ENCODE measurements at places on chromosomes 3 and 15.

DNA sequence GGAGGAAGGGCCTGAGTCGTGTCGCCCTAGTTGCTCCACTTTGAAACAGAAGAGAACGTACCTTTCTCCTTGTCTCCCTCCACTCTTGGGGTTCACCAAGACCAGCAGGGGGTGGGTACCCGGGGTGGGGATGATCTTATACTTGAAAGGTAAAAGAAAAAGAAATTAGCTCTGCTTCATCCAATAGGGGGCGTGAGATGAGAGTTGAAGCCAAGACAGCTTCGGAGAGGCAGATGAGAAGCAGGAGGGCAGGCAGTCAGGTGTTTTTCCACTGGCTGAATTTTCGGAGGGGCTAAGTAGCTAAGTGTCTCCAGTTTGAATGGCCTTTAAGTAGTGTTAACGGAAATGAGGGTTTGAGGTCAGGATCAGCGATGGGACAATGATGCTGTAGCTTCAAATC lies 100.4 kb downstream of the DGKG start:
- no peak for DNase-seq

DNA sequence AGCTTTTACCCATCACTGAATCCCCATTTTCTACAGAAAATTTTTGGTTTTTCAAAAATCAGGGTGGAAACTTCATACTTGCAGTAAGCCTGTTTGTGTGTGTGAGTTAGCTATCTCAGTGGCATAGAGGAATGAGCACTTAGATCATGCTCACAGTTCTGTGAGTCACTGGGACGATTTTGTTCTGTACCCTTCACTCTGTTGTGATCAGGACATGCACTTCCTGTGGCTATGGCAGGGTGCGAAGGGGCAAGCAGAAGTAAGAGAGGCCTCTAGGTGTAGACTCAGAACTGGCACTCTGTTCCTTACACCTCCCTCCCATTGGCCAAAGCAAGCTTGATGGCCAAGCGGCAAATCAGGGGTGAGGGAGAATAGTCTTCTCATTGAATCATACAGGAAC lies 11.6 kb downstream of the NIPA2 start:
- DNase-seq = no peak

DNA sequence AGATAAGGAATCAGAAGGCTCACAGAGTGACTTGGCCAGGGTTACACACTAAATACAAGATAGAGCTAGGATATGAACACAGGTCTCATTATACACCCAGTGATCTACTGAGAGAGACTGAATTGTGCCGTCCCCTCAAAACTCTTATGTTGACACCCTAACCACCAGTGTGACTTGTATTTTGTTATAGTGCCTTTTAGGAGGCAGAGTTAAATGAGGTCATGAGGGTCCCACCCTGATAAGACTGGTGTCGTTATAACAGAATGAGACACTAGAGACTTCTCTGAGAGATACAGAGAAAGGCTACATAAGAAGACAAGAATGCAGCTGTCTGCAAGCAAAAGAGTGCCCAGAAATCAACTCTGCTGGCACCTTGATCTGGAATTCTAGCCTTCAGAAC lies 12.6 kb downstream of the KPNA1 start:
- DNase-seq = peak; percentile 5

DNA sequence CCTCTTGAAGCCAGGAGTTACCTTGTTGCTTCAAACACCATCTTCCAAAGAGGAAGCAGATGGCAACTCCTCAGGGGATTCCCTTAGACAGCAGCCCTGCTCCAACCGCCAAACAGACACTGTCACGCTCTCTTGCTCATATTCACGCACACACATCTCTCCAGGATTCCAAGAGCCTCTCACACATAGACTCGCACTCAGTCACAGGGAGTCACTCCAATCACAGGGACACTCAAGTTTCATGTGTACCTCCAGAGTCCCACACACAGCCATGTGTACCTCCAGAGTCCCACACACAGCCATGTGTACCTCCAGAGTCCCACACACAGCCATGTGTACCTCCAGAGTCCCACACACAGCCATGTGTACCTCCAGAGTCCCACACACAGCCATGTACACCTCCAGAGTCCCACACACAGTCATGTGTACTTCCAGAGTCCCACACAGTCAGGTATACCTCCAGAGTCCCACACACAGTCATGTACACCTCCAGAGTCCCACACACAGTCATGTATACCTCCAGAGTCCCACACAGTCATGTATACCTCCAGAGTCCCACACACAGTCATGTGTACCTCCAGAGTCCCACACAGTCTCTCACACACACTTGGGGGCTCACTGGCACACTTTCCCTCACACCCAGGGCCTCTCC lies 6.1 kb downstream of the VWA5B2 start:
- DNase-seq = no peak

DNA sequence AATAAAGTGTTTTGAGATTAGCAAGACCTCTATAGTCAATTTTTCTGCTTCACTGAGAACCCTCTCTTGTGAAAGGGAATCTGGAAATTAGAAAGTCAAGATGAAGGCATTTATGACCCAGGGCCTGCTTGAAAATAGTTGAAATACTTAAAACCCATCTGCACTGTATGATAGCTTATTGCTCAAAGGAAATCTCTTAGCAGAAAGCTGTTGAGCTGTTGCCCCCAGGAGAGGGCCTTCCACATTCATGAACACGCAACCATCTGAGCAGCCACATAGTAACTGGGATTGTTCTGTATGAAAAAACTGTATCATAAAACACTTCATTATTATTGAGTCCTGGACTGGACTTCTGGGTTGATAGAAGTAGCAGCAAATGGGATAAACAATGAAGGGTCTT lies 106.4 kb upstream of the PTX3 start:
- no peak for DNase-seq

DNA sequence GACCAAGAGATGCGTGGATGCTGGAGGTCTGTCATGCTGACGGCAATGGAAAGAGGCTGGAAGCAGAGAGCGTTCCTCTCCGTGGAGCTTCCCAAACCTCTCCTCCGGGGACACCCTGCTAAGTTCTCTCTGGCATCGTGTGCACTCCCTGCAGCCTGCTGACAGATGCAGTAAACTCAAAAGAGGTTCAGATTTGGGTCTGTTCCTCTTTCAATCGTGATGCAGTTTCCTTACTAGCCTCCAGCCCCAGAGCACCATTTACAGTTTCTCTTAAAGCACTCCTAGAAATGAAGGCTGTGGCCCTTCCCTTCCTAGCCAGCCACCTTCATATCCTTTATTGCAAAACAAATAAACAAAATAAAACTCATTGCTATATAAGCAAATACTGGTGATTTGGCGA lies 47.3 kb upstream of the LRRC58 start:
- no peak for DNase-seq

DNA sequence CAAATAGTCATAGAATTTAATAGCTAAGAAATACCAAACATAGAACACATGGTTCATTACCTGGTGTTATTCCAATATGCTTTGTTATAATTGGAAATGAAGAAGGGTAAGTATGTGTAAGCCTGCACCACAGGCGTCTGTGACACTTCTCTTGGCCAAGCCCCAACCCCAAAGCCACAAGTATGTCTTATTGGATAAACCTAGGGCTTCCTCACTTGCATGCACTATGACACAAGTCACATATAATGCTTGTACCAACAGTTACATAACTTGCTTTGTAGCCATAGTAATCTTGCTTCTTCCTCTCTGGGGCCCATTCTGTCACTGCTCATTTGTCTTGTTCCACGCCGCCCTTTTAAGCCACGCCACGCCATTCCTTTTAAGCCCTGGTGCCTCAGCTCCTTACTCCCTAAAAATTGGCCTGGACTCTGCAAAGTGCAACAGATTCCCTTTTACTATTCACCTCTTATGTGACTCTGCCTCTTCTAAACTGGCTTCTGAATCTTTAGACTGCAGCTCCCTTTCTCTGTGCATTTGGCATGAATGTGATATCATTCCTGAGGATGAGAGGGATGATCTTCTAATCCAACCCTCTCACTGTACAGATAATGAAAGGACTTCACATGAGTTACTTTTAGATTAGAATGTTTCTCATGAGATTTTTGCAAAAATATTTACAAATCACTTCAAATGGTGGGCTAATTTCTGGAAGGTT lies 48.1 kb upstream of the EPHA3 start:
- no peak for DNase-seq

DNA sequence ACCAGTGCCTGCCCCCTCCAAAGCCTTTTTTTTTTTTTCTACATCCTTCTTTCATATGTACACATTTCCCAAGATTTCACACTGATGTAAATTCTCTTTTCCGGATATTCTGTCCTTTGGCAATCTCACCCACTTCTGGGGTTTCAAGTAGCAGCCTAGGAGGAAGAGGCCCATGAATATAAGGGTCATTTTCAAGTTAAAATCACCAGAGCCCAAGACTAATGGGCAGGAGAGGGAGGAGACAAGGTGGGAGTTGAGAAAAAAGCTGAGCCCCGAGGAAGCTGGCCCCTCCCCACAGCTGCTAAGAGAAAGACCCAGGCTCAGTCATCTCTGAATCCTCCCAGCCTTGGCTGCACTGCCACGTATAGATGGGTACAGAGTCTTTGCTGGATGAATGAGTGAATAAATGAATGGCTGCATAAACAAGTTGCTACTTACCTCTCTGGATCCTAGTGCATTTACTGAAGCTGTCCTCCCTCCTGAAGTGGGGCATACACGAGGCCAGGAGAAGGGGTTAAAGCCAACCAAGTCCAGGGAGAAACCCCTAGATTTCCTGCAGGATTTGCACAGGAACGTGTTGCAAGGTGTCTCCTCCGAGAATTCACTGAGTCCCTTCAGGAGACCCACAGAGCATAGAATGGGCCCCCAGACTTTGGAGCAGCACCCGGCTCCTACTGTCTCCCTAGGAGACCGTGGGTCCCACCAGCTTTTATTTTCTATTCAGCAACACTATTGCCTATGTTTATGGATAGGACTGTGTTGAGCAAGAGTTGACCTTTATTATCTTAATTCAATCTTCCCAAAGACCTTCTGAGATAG lies 100.8 kb upstream of the LIPC start:
- no peak for DNase-seq

DNA sequence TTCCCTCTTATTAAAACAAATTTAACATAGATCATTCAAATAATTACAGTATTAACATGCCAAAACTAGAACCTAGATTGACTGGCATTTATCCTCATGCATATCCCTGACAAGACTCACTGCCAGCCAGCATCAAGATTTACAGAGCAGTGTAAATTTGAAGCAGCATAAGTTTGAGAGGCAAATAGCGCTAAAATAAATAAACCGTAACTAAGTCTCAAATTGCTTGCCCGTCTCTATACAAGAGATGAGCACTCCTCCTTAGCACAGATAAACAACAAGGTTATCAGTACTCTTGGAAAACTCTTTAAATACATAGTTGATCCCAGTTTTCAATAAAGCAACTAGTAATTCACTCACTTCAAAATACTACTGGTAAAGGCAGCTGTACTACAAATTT lies 29.6 kb downstream of the MSL2 start:
- DNase-seq = no peak

- no peak for DNase-seq
These were observed 137.2 kb downstream of the RPL22L1 start for GRCh38 chr3:170732660-170733245.

Data from NCI-H226 (cell line).